Activated CD8-positive, alpha-beta memory T cell treated with anti-CD3 and anti-CD28 coated beads for 1 hour (primary cell): ENCODE measurements at places on chromosomes 2 and 18.

- DNase-seq = no peak
Measured at GRCh38 chr2:136572335-136572734, 193.0 kb upstream of the THSD7B start.

- DNase-seq = no peak
Measured at GRCh38 chr2:119753041-119753929, 6.4 kb upstream of the PTPN4 start.

DNA sequence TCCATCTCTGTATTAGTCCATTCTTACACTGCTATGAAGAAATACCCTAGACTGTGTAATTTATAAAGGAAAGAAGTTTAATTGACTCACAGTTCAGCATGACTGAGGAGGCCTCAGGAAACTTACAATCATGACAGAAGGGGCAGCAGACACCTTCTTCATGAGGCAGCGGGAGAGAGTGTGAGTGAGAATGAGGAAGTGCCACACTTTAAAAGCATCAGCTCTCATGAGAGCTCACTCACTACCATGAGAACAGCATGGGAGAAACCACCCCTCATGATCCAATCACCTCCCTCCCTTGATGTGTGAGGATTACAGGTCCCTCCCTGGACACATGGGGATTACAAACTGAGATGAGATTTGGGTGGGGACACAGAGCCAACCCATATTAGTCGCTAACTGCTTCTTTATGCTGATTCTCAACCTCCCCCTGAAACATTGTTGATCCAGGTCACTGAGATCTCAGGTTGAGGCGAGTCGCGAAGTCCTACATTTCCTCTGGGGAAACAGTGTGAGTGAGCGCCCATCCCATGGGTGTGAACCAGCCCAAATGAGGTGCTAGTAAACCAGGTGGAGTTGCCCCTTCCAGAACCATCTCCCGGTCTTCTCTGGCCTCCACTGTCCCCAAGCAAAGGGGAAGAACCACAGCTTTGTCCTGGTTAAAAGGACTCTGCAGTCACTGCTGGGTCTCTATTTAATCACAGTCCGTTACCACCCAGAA lies 123.8 kb downstream of the CAPN13 start:
- DNase-seq = no peak

GRCh38 chr2:23532391-23533337 lies 147.7 kb downstream of the KLHL29 start:
- peak; percentile 6 for DNase-seq

- no peak for DNase-seq
Measured at GRCh38 chr18:75290737-75291358, 80.3 kb downstream of the TSHZ1 start.

- DNase-seq = no peak
Measured at GRCh38 chr18:2827061-2827460, 19.7 kb upstream of the EMILIN2 start.

DNA sequence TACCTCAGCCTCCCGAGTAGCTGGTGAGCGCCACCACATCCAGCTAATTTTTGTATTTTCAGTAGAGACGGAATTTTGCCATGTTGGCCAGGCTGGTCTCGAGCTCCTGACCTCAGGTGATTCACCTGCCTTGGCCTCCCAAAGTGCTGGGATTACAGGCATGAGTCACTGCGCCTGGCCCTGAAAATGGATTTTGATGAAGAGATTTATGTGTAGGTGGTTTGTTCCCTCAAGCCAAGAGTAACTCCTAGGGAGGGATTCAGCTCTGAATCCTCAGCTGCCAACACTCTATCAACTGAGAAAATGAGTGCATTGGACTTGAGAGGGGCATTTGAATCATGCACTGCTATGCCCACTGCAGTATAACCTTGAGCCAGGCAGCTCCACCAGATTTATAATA lies 17.5 kb upstream of the LIPG start:
- DNase-seq = no peak

GRCh38 chr18:25223211-25223610 lies 128.8 kb downstream of the ZNF521 start:
- no peak for DNase-seq

DNA sequence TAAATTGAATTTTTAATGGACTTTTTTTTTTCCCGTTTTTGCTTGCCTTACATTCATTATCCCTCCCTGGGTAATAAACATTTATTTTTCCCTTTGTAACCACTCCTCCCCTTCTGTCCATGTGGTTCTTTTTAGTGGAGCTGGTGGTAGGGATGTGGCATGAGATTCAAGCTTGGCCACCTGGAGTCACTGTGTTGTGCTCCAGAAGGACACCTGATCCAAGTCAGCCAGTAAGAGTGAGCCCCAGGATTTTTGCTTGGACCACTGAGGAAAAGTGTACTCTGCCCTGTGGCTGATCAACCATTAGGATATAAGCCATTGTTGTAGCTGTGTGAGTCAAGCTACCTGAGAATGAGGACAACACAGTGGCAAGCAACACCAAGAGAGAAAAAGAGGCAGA lies 11.1 kb upstream of the ACTR3 start:
- DNase-seq = no peak

DNA sequence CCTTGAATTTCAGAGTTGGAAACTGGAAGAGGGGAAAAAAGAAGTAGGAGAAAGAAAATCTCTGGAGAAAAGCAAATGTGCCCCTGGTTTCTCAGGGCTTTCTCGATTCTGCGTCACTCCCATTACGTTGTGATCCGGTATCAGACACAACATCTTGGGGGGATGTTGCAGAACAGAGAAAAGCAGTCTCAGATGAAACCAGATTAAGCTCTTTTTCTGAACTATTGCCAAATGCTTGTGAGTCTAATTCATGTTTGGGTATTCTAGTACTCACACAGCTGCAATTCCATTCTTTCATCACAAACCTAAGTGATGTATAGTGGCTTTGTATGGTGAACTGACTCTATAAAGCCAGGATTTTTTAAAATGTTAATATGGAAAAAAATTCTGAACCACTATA lies 233.2 kb downstream of the TCF4 start:
- DNase-seq = no peak

DNA sequence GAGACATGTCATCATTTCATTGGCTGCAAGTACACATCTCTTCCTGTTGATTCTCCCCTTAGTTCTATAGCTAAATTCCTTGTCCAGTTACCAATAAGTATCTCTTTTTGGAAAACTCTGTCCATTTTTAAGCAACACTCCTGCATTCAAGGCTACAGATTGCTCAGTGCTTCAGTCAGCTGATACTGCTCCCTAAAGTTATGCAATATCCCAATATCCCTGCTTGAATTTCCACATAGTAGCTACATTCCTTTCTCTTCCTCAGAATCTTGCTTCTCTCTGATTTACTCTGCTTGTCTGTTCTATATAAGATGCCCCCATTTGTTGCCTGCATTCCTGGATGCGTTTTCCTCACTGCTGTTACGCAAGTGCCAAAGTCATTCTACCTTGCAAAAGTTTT lies 109.8 kb downstream of the PARD3B start:
- no peak for DNase-seq

DNA sequence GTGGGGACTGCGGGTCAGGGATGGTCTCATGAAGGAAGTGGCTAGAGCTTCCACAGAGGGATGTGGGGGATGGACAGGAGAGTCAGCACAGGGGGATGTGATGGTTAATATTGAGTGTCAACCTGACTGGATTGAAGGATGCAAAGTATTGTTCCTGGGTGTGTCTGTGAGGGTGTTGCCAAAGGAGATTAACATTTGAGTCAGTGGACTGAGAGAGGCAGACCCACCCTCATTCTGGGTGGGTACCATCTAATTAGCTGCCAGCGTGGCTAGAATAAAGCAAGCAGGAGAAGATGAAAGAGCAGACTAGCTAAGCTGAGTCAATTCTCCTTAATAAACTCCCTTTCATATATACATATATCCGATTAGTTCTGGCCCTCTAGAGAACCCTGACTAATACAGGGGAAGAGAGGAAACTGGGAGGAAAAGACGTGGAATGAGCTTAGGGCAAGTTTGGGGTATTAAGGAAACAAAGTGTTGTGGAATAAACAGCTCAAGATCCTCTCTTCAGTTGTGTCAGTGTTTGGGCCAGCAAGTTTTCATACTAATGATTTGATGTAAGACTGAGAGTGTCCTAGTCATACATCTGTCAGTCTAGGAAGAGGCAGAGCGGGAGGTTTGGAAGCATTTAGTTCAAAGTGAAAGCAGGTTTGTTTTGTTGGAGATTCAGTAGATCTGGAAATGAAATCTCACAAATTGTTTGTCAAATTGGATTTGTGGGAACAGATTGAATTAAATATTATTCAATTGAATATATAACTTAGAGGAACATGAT lies 135.2 kb upstream of the NT5C1B start:
- DNase-seq = no peak

DNA sequence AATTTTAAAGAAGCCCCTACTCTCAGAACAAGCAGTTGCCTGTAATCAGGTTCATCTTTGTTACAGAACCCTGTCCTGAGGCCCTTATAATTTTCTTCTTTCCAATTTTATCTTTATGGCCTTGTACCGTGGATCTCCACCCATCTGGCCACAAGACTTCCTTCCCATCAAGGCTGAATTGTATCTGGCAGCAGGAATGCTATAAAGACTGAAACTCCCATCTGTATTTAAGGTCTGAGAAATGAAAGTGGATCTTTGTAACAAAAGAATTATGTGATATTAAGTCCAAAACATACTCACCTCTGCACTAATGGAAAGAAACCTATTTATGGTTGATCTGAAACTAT lies 91.8 kb downstream of the METTL8 start:
- DNase-seq = no peak

DNA sequence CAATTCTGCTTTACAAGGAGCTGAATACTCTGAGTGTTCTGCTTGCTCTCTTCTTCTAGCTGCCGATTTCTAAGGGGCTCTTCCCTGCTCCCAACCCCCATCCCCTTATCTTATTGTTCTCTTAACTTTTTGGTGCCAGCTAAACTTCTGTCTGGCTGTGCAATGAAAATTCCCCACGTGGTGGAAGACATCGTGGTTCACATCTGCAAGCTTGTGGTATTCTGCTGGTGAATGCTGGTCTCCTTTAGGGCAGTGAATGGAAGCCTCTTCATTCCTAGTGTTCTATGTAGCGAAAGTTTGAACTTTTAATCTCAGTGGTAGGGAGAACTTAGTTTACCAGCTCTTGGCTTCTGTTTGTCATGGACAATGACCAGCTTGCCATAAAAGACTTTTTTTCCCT lies 406.0 kb upstream of the ZEB2 start:
- DNase-seq = no peak

GRCh38 chr18:51569153-51569552 lies 371.7 kb upstream of the MEX3C start:
- no peak for DNase-seq

- DNase-seq = no peak
Measured at GRCh38 chr18:22935431-22935830, 2.3 kb downstream of the RBBP8 start.

DNA sequence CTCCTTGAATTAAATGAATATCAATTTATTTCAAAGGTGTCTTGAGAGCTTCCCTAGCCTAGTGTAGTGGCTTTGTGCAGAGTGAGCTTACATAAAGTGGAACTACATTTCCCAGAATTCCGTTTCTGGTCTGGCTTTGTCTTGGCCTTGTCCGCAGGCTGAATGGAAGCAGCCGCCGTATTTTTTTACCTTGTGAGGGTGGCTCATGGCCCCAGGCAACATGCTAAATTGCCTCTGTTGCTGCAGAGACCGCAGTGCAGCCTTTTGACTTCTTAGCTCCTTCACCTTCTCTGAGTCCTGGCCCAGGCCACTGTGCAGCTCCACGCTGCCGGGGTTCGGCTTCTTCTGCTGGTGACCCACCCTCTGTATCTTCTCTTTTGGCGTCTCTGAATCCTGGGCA lies 114.8 kb upstream of the SLC38A11 start:
- DNase-seq = no peak

GRCh38 chr2:206189691-206190090 lies 30.0 kb downstream of the EEF1B2 start:
- no peak for DNase-seq

- no peak for DNase-seq
Measured at GRCh38 chr2:100453853-100454252, 16.4 kb upstream of the NMS start.

- no peak for DNase-seq
Measured at GRCh38 chr2:55961318-55961911, 37.8 kb upstream of the EFEMP1 start.

DNA sequence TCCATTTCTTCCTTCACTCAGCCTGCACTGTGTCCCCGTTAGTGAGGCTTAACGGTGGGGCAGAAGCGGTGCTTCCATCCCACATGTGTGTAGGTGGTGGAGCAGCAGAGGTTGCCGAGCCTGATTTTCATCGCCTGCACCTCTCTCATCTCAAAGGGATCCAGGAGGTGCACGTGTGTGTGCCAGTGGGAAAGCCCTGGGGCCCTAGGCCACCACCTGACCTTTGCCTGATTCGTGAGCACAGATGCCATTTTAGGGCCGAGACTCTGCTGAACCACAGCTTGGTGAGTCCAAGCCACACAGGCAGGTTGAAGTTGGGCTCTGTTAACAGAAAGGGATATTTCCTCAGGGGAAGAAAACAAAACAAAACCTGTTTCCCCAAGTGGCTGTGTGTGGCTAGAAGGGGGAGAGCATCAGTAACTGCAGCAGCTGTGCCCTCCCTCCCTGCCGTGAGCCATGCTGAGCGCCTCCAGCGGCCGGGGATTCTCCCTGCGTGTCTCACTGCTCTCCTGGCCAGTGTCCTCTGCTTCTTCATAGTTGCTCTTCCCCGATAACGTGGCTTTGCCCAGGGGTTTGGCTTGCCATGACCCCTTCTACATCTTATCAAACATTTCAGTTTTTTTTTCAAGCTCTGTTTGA lies 81.5 kb downstream of the MAPRE2 start:
- no peak for DNase-seq

DNA sequence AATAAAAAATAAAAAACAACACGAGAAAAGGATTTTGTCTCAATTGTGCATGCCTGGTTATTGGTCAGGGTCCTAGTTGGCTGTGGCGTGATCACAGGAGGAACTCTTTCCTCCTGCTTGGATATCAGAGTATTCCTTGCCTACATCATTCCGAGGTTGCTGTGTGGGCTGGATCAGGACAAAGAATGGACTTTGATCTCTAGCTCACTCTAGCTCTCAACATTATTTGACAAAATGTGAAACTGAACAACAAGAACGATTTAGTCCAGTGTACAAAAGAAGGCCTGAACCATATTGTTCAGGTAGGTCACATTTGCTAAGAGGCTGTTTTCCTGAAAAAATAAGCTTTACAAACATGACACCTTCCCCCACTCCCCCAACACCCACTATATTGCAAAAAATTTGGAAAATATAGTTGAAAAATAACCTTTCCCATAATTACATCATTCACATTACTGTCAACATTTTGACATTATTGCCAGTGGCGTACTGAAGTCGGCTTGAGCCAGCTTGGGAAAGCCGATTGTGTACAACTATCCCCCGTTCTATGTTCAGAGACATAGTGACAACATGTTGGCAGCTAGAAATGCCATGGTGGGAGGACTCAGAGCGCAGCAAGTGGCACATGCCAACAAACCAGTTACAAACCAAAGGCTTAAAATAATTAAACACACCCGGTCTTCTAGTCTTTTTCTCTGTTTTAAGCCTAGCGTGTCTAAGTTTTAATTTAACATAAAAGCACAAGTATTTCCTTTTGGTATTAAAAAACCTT lies 179.0 kb downstream of the LPIN1 start:
- DNase-seq = no peak

- no peak for DNase-seq
Measured at GRCh38 chr18:44727291-44727690, 46.6 kb downstream of the SETBP1 start.

- DNase-seq = no peak
Measured at GRCh38 chr2:149601141-149601796, 13.7 kb upstream of the MMADHC start.
